ENCODE measurements at places on chromosomes 12 and 14.

DNA sequence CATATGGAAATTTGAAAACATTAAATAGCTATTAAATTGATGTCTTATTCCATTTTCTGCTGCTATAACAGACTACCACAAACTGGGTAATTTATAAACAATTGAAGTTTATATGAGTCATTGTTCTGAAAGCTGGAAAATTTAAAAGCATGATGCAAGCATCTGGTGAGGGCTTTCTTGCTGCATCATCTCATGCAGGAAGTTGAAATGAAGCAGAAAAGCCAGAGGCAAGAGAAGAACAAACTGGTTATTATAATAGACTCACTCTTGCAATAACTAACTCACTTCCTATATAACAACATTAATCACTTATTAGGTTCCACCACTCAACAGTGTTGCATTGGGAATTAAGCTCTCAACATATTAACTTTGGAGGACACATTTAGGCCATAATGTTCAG, 1277.4 kb downstream of the LRFN5 start:
- DNase-seq, result no peak

DNA sequence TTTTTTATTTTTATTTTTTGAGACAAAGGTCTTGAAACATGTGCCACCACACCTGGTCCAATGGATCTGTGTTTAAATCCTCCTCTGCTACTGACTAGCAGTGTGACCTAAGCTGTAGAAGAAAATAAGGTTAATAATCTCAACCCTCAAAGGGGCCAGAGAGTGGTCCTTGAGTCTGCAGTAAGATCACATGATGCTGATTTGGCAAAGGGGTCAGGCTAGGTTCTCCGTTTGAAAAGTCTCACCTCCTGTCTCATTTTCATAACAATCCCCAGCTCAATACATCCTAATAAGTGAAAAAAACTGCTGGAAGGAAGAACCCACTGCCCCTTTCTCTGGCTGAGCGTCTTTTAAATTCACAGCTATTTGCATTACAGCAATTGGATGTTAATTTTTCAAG, 8.0 kb upstream of the TEP1 start:
- no peak for DNase-seq

DNA sequence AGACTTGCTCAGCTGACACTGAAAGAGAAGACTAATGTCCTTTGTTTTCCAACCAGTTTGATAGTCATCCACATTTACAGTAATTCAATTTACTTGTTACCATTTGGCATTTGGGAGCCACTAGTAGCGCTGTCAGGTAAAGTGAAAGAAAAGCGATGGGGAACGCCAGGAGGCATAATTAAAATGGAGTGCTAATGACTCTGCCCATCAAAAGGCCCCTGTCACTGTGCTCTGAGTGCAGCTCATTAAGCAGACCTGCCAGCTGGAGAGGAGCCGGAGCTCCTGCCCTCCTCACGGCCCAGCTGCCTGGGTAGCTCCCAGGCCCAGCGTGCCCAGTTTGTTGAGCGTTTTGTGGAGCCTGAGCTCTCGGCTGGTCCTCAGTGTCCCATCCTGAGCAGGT, 463.6 kb upstream of the CCDC196 start:
- peak; percentile 87 for DNase-seq

DNA sequence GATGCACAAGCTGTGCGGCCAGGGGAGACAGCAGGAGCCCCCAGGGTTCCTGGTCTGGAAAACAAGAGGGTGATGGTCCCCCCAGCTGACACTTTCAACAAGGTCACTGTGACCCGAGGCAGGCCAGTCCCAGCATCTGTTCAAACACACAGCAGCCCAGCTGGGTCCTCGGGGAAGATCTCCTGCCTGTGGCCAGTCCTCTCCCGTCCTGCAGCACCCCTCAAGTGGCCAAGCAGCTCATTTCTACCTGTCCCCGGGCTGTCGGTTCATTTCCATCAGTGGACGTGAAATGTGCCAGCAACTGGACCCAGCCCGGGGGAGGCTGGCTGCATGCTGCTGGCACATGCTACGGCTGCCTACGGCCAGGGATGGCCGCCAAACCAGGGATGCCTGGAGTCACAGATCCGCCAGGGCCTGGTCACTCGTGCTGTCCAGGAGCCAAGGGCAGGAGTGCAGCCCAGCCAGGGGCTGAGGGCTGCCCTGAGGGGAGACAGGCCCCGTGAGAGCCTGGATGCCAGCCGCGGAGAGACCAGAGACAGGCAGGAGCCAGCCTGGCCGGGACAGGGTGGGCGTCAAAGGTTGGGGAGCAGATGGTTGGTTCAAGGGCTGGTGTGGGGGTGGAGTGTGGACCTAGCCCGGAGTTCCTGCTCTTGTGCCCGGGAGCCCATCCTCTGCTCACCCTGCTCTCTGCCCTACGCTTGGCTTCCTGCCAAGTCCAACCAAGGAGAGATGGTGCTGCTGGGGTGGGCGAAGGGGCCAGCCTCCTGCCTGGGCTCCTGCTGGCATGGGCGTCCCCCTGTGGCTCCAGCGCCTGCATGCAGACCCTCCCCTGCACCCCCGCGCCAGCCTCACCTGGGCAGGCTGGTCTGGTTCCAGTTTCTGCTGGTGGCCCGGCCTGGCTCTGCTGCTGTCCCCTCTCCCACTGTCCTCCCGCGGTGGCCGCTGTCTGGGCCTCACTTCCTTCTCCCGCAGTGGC, 143.8 kb downstream of the ADGRD1 start:
- DNase-seq, result no peak

DNA sequence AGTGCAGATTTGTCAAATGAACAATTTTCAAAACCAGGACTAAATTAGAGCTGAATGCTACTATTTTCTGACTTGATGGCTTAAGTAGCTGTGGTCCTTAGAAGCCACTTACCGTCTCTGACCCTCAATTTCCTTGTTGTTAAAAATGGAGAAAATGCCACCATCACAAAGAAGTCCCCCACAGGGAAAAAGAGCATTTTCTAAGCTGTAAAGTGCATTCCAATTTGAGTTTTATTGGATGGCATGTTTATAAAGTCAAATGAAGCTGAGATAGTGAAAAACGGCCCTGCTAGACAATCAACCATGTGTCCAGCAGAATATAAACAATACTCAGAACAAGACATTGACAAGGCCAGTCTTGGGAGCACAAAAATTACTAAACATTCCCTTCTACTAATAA, 53.6 kb downstream of the GOLGA5 start:
- no peak for DNase-seq

- no peak for DNase-seq
Measured at GRCh38 chr12:116528065-116528464, 31.1 kb upstream of the MAP1LC3B2 start.

DNA sequence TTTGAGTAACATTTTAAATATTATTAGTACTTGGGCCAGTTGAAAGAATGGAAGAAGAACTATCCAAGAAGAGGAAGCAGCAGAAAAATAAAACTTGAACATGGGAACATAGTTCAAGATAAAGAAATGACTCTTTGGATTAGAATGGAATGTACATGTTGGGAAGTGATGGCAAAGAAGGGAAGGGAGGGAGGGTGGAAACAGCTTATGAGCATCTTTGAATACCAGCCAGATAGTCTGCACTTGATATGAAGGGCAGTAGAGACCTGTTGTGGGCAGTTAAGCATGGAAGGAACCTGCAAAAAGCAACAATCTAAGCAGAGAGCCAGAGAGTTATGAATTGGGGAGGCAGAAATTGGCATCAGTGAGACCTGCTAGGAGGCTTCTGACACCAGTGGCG, 10.0 kb upstream of the IL22 start:
- no peak for DNase-seq

DNA sequence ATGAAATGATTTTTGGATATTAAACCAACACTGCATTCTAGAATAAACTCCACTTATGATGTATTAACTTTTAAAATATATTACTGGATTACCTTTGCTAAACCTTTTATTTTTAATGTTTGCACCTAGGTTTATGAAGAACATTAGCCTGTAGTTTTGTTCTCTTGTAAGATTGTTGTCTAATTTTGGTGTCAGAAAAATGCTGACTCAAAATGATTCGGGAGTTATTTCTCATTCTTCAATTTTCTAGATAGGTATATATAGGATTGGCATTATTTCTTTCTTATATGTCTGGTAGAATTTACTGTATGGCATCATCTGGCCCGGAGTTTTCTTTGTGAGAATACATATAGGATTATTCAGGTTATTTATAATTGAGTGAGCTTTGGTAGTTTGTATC, 54.6 kb downstream of the MAP4K5 start:
- no peak for DNase-seq

- no peak for DNase-seq
Measured at GRCh38 chr14:34649344-34649743, 19.4 kb upstream of the SNX6 start.

- no peak for DNase-seq
Measured at GRCh38 chr14:104935026-104935650, 10.5 kb downstream of the PLD4 start.

GRCh38 chr14:71165121-71166031, 258.1 kb downstream of the PCNX1 start:
- no peak for DNase-seq

GRCh38 chr14:54599966-54600716, 33.2 kb downstream of the SAMD4A start:
- DNase-seq, result no peak

GRCh38 chr14:99930420-99931274, 134.6 kb upstream of the EVL start:
- no peak for DNase-seq

Data from NCI-H1436 treated with DMSO at 0.1 percent for 48 hours (cell line).